Hindlimb muscle (tissue), 1 donor: ENCODE measurements at places on chromosomes 16 and 17.
A peak's percentile ranks its signal among the peaks of the same experiment; 100 is the strongest.

- no peak for DNase-seq
These were observed 27.1 kb downstream of the TMEM235 start for GRCh38 chr17:78258323-78259191.

DNA sequence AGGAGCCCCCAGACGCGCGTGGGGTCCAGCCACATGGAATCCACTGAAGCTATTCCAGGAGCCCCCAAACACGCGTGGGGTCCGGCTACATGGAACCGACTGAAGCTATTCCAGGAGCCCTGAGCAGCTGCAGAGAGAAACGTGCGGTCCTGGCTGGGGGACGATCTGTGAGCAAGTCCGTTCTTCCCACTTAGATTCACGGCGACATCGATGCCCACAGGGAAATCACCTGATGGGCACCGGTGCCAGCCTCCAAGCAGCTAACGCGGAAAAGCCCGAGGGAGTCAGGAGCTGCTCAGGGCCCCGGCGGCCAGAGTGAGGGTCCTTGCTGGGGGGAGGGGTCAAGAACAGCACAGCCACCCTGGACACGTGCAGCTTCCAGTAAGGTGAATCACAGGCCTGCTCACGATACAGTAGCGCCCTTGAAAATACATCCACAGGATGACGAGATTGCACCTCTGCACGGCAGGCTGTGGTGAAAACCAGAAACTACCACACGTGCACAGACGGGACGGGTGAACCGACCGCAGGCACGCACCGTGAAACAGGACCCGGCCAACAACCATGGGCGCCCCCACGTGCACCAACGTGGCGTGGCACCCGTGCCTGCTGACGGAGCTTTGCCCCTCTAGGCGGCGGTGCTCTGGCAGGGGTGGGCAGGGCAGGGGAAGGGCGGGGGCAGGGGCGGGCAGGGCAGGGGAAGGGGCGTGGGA is 77.7 kb upstream of the GNG13 start:
- no peak for DNase-seq

- DNase-seq, result no peak
These were observed 3.7 kb downstream of the CMTM1 start for GRCh38 chr16:66569827-66570405.

DNA sequence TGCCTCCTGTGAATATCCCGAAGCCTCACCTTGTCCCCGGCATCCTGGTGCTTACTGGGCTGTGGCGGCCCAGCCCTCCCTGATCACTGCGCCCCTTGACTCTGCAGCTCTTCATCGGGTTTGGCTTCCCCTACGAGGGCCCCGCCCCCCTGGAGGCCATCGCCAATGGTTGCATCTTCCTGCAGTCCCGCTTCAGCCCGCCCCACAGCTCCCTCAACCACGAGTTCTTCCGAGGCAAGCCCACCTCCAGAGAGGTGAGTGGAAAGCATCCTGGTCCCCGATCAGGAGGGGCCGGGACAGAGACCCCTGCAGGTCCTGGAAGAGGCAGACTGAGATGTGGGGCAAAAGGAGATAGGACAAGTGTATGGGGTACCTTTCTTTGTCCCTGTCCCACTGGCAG is 72.1 kb downstream of the MGAT5B start:
- DNase-seq, result no peak

- peak; percentile 85 for DNase-seq
These were observed 11.0 kb upstream of the SEC14L1 start for GRCh38 chr17:77129568-77130301.

DNA sequence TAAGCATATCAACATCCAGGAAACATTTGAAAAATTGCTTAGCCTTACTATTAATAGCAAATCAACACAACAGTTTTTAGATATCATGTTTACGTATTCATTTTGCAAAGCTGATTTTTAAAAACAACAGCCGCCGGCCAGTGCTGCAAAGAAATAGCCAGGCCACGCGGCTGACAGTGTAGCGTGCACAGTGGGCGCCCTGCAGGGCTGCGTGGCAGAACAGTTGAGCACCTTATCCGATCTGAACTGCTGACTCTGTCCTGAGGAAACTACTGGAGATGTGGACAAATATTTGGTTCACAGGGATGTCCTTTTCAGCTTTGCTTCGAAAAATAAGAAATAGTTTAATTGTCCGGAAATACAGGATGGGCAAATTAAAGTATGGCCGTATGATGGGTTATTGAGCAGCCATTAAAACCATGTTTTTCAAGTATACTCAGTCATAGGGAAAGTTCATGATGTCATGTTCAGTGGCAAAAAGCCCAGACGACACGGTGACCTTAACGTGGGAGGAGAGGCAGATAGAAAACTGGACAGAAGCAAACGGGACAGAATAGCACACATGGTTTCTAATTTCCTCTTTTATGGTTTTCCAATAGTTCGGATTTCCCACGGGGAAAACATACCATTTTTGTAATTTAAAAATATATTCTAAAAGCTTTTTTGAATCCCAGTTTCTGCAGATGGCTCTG is 52.4 kb upstream of the ENDOV start:
- DNase-seq, result no peak

- DNase-seq, result no peak
These were observed 37.8 kb downstream of the YWHAE start for GRCh38 chr17:1362065-1362848.

- DNase-seq, result no peak
These were observed 37.9 kb downstream of the SNX20 start for GRCh38 chr16:50643192-50643591.
